ENCODE measurements at places on chromosomes 5 and 9. TPM values are rescaled to one million over a fixed set of nuclear protein-coding genes. Genes with fewer than 3 reads are reported as not detected.

DNA sequence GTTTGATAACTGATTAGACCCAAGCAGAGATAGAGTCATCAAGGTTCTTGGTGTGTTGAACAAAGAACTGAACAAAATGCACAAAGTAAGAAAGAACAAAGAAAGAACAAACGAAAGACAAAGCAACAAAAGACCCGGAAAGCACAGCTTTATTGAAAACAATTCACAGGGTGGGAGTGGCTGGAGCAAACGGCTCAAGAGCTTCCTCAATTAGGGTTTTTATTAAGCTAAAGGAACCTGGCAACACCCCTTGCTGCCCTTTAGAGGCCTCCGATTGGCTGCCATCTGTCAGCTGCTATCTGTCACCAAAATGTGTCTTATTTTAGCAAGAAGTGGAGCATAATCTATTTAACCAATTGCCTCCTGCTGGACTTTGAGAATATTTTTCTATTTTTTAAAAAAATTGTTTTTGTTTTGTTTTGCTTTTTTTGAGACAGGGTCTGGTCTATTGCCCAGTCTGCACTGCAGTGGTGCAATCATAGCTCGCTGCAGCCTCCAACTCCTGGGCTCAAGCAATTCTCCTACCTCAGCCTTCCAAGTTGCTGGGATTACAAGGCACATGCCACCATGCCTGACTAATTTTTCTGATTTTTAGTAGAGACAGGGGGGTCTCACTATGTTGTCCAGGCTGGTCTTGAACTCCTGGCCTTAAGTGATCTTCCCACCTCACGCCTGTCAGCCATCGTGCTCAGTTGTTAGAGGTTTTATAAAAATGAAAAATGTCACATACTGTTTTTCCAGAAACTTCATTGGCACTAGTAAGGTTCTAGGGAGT lies 7.7 kb upstream of the ABO start:
- no peaks in the 10 kb centered on the region for H3K36me3 ChIP-seq
- no peak overlapping the region for H3K27ac ChIP-seq
- H3K4me1 ChIP-seq = no peaks in the 10 kb centered on the region
- H3K27me3 ChIP-seq = no peaks in the 10 kb centered on the region
- DNase-seq = no peak

GRCh38 chr9:128920381-128921058 lies at the start of gene PHYHD1:
Gene PHYHD1 (plus strand): TSS chr9:128920982. CDS start chr9:128922324, 1,342 bp downstream.
- DNase-seq = no peak
- H3K36me3 ChIP-seq = peaks cover 24% of the 10 kb centered on the region
- H3K4me3 ChIP-seq = no peak within 1 kb of the TSS
- H3K4me1 ChIP-seq = peaks cover 13% of the 10 kb centered on the region
- H3K27me3 ChIP-seq = no peaks in the 10 kb centered on the region
- no peak within 1 kb of the TSS for H3K27ac ChIP-seq

- H3K4me3 ChIP-seq = no peak overlapping the region
- no peak overlapping the region for H3K27ac ChIP-seq
- no peaks in the 10 kb centered on the region for H3K27me3 ChIP-seq
- no peak for DNase-seq
Measured at GRCh38 chr9:74666625-74667316, 169.6 kb downstream of the RORB start.

DNA sequence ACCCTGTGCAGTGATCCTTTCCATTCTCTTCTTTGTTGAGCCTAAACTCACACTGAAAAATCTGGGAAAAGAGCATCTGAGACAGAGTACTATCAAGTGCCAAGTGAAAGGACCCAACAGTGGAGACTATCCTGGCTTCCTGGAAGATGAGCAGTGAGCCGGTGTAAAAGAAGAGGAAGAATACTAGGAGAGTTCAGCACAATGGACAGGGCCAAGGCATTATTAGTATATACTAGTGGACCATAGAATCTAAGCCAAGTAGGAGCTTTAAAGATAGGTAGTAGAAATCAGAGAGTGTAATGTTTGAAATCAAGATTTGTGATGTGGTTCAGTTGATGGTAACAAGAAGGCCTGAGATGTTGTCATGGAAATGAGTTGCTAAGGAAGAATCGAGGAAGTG lies 140.8 kb downstream of the CAMK4 start:
- DNase-seq = no peak
- H3K4me3 ChIP-seq = no peak overlapping the region
- H3K27me3 ChIP-seq = peaks cover 2% of the 10 kb centered on the region
- no peaks in the 10 kb centered on the region for H3K4me1 ChIP-seq
- no peak overlapping the region for H3K27ac ChIP-seq

GRCh38 chr5:123735384-123735783 lies 223.4 kb downstream of the CSNK1G3 start:
- H3K4me3 ChIP-seq = no peak overlapping the region
- no peaks in the 10 kb centered on the region for H3K36me3 ChIP-seq
- no peak for DNase-seq
- no peak overlapping the region for H3K27ac ChIP-seq

- H3K4me1 ChIP-seq = no peaks in the 10 kb centered on the region
- H3K4me3 ChIP-seq = no peak overlapping the region
- H3K27ac ChIP-seq = no peak overlapping the region
Measured at GRCh38 chr5:59798862-59799667, 94.5 kb downstream of the PDE4D start.

GRCh38 chr5:60829490-60830266 lies 14.4 kb downstream of the ELOVL7 start:
- no peaks in the 10 kb centered on the region for H3K27me3 ChIP-seq
- no peak for DNase-seq
- no peaks in the 10 kb centered on the region for H3K36me3 ChIP-seq
- peak overlapping the region; percentile 9 for H3K27ac ChIP-seq

- no peaks in the 10 kb centered on the region for H3K36me3 ChIP-seq
- H3K27ac ChIP-seq = no peak overlapping the region
- no peak for DNase-seq
- no peak overlapping the region for H3K4me3 ChIP-seq
Measured at GRCh38 chr5:159057426-159057825, 42.3 kb downstream of the EBF1 start.

GRCh38 chr9:36862206-36863145 lies 171.6 kb downstream of the PAX5 start:
- no peaks in the 10 kb centered on the region for H3K4me1 ChIP-seq
- H3K4me3 ChIP-seq = no peak overlapping the region
- H3K36me3 ChIP-seq = no peaks in the 10 kb centered on the region

GRCh38 chr9:7150153-7150890 lies 392.5 kb downstream of the KDM4C start:
- no peaks in the 10 kb centered on the region for H3K27me3 ChIP-seq
- DNase-seq = peak; percentile 24
- peak overlapping the region; percentile 15 for H3K27ac ChIP-seq
- H3K4me1 ChIP-seq = peaks cover 23% of the 10 kb centered on the region
- peak overlapping the region; percentile 1 for H3K4me3 ChIP-seq

GRCh38 chr9:38022203-38022895 lies 46.7 kb downstream of the SHB start:
- H3K4me3 ChIP-seq = no peak overlapping the region
- H3K27ac ChIP-seq = no peak overlapping the region
- H3K4me1 ChIP-seq = no peaks in the 10 kb centered on the region

DNA sequence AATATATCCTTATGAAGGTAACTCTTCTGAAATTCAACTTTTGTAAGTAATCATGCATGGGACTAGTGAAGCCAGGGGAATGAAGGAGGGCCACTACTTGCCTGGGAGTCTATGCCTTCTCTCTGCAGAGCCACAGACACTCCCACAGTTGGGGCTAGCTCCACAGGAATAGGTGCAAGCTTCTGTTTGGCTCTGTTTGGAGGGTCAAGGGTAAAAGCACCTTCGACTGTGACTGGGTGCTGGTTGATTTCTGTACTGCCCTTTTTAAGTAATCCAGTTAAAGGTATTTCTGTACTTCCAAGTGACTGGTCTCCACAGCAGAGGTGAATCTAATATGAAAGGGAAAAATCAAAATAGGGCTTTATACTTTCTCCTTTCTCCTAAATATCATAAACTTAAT lies 32.2 kb downstream of the CEP120 start:
- H3K36me3 ChIP-seq = peaks cover 27% of the 10 kb centered on the region
- H3K4me1 ChIP-seq = no peaks in the 10 kb centered on the region
- DNase-seq = no peak
- H3K4me3 ChIP-seq = no peak overlapping the region

- H3K27ac ChIP-seq = peak overlapping the region; percentile 37
- no peak for DNase-seq
Measured at GRCh38 chr9:132401824-132402223, 4.8 kb downstream of the TTF1 start.

- no peak overlapping the region for H3K4me3 ChIP-seq
- no peaks in the 10 kb centered on the region for H3K4me1 ChIP-seq
- no peaks in the 10 kb centered on the region for H3K36me3 ChIP-seq
- peaks cover 5% of the 10 kb centered on the region for H3K27me3 ChIP-seq
Measured at GRCh38 chr5:174571662-174572397, 152.6 kb upstream of the MSX2 start.

DNA sequence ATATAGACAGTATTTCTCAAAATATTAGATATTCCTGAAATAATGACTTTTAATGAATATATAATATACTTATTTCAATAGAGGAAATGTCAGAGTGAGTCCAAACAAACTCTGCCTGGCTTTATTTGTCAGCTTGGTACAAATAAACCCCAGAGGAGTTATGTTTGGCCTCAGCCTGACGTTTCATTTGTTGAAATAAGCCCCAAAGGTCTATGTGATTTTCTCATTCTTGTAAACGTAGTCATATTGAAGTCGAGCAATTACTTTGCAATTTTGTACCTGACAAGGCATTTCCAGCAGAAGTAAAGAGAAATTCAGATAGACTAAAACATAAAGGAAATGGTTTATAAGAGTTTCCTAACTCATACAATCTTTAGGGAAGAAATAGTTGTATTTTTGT lies 57.9 kb downstream of the MCCC2 start:
- no peak overlapping the region for H3K4me3 ChIP-seq
- no peaks in the 10 kb centered on the region for H3K27me3 ChIP-seq
- no peak for DNase-seq

- no peaks in the 10 kb centered on the region for H3K36me3 ChIP-seq
- H3K27ac ChIP-seq = no peak overlapping the region
- no peak overlapping the region for H3K4me3 ChIP-seq
- DNase-seq = no peak
Measured at GRCh38 chr9:95552814-95553546, 36.2 kb upstream of the PTCH1 start.

DNA sequence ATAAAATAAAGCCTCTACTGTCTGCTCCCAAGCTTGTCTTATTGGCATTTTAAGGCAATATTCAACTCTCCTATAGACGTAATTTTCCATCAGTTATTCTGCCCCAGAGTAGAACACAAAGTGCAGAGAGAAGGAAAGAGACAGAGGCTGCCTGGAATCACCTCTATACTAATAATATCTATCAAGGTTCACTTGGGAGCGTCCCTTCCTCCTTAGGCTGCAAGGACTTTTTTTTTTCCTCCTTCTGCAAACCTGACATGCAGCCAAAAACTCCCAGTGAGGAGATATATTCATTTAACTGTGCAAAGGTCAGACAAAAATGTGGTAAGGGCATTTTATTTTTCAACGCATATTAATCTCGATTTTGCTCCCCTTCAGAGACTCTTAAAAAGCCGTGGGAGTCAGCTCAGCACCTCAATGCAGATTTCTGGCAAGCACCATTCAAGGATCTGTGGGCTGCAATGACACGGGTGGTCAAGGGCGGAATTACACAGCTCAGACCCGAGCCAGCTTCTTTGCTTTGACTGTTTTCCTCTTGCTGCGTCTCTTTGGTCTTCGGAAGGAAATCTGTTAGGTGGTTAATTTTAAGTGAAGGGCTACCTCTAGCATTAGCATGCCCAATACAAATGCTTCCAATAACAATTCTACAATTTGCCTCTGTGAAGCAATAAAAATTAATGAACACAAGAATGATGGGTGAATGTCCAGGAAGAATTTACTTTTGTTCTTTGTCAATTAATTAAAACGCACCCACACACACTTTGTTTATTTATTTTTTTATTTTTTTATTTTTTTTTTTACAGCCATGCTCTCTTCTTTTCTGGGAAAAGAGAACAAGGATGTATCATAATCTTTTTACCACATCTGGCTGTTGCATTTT lies 587.7 kb upstream of the GRAMD2B start:
- H3K27me3 ChIP-seq = no peaks in the 10 kb centered on the region
- H3K27ac ChIP-seq = no peak overlapping the region
- H3K36me3 ChIP-seq = no peaks in the 10 kb centered on the region
- H3K4me3 ChIP-seq = no peak overlapping the region
- H3K4me1 ChIP-seq = no peaks in the 10 kb centered on the region

DNA sequence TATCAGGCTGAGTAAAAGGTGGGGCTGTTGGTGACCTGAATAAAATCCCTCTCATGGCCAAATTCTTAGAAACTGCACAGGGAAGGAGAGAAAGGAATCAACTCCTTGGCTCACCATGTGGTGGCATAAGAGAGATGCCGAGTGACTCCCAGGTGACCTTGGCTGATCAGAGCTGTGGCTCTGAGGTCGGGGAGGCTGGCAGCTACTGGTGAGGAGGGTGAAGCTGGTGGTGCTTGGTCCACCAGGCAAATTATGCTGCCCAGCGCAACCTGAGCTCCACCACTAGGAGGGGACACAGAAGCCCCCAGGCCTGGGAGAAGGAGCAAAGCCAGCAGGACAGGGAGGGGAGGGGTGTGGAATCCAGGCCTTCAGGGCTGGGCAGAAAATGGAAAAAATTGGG lies 111.2 kb upstream of the IL12B start:
- H3K27ac ChIP-seq = no peak overlapping the region
- H3K4me3 ChIP-seq = no peak overlapping the region
- H3K27me3 ChIP-seq = peaks cover 36% of the 10 kb centered on the region
- peaks cover 16% of the 10 kb centered on the region for H3K4me1 ChIP-seq
- peaks cover 2% of the 10 kb centered on the region for H3K36me3 ChIP-seq

GRCh38 chr9:111980398-111980797 lies 83.8 kb downstream of the UGCG start:
- peaks cover 13% of the 10 kb centered on the region for H3K4me1 ChIP-seq
- H3K27me3 ChIP-seq = peaks cover 21% of the 10 kb centered on the region
- H3K27ac ChIP-seq = no peak overlapping the region
- H3K4me3 ChIP-seq = no peak overlapping the region

GRCh38 chr9:113444736-113445135 lies 18.8 kb upstream of the RGS3 start:
- H3K4me1 ChIP-seq = no peaks in the 10 kb centered on the region
- DNase-seq = no peak
- H3K27me3 ChIP-seq = no peaks in the 10 kb centered on the region
- no peaks in the 10 kb centered on the region for H3K36me3 ChIP-seq

- no peak overlapping the region for H3K27ac ChIP-seq
- H3K4me1 ChIP-seq = no peaks in the 10 kb centered on the region
Measured at GRCh38 chr9:35342221-35342958, 147.5 kb upstream of the RUSC2 start.

GRCh38 chr9:91360551-91361290 lies 997 bp downstream of the AUH start:
- peaks cover 36% of the 10 kb centered on the region for H3K36me3 ChIP-seq
- H3K4me3 ChIP-seq = peak overlapping the region; percentile 97
- H3K27ac ChIP-seq = peak overlapping the region; percentile 94
- no peak for DNase-seq
- no peaks in the 10 kb centered on the region for H3K27me3 ChIP-seq

The DMRTA1 gene
- total RNA-seq = not detected

The CCDC183 gene
- 0.52 TPM for total RNA-seq

The FAM221B gene
- total RNA-seq = not detected

The SH3RF2 gene
- total RNA-seq = 0.18 TPM

The CNTFR gene
- total RNA-seq = not detected

The NOXA1 gene
- 0.49 TPM for total RNA-seq

The SPATA31A3 gene
- total RNA-seq = not detected

The SMIM33 gene
- total RNA-seq = 0.39 TPM

The PLEKHG4B gene
- not detected for total RNA-seq

The IFNB1 gene
- 0.23 TPM for total RNA-seq

The PCDHB14 gene
- total RNA-seq = not detected
